ENCODE measurements at places on chromosomes 11 and 22.

GRCh38 chr11:93564895-93565294, 21.7 kb upstream of the SMCO4 start:
- no peak for DNase-seq

- no peak for DNase-seq
These were observed 786 bp downstream of the CAPN1 start for GRCh38 chr11:65182258-65183170.

- no peak for DNase-seq
These were observed 5.8 kb downstream of the LIF start for GRCh38 chr22:30240541-30241417.

DNA sequence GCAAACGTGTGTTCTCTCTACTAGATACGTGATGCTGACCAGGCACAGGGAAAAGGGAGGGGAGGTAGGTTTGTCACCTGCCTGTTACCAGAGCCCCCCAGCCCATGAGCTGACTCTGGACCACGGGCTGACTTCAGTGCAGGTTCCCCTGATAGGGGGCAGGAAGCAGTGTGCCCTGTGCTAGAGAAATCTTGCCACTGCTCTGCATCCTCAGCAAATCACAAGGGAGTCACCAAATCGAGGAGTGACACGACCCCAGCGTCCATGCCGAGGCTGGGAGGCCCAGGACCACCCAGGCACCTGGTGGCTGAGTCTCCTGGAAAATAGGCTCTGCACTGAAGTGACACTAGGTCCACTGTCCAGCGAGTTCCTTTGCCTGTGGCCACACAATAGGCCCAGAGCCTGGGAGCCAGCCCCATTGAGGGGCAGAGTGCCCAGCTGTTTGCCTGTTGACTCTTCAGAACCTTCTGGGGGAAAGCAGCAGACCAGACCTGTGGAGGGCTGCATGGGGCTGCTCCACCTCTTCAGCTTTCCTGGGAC, 99.3 kb downstream of the CTTN start:
- no peak for DNase-seq

DNA sequence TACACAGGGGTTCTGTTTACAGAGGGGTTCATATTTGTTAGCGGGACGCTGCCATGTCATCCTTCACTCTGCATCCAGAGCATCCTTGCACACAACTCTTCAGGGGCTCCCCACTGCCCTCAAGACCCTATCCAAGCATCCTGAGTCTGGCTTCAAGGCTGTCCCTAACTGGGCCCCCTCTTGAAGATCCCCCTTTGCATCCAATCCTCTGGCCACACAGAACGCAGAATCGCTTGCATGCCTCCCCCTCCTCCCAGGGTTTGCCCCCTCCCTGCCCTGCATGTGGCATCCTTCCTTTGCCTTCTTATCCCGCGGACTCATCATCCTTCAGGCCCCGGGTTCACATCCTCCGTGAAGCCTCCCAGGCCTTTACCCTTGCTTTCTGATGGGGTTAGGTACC, 18.6 kb downstream of the C1QTNF6 start:
- no peak for DNase-seq

DNA sequence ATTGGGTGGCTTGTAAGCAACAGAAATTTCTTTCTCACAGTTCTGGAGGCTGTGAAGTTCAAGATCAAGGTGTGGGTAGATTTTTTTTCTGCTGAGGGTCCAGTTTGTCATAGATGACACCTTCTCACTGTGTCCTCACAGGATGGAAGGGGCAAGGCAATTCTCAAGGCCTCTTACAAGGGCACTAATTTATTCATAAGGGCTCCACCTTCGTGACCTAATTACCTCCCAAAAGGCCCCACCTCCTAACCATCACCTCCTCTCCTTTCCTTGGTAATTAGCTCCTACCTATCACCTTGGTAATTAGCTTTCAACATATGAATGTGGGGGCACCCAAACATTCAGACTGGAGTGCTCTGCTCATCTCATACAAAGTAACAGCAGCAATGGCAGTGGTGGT, 92.3 kb upstream of the CD44 start:
- no peak for DNase-seq

GRCh38 chr11:6654281-6655019, 1.2 kb downstream of the DCHS1 start:
- DNase-seq: no peak

DNA sequence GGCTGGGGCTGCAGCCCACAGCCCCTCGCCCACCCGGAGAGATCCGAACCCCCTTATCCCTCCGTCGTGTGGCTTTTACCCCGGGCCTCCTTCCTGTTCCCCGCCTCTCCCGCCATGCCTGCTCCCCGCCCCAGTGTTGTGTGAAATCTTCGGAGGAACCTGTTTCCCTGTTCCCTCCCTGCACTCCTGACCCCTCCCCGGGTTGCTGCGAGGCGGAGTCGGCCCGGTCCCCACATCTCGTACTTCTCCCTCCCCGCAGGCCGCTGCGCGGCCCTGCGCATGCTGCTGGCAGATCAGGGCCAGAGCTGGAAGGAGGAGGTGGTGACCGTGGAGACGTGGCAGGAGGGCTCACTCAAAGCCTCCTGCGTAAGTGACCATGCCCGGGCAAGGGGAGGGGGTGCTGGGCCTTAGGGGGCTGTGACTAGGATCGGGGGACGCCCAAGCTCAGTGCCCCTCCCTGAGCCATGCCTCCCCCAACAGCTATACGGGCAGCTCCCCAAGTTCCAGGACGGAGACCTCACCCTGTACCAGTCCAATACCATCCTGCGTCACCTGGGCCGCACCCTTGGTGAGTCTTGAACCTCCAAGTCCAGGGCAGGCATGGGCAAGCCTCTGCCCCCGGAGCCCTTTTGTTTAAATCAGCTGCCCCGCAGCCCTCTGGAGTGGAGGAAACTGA, 731 bp downstream of the GSTP1 start:
- no peak for DNase-seq

GRCh38 chr11:18523084-18523483, 3.7 kb downstream of the TSG101 start:
- DNase-seq: no peak

DNA sequence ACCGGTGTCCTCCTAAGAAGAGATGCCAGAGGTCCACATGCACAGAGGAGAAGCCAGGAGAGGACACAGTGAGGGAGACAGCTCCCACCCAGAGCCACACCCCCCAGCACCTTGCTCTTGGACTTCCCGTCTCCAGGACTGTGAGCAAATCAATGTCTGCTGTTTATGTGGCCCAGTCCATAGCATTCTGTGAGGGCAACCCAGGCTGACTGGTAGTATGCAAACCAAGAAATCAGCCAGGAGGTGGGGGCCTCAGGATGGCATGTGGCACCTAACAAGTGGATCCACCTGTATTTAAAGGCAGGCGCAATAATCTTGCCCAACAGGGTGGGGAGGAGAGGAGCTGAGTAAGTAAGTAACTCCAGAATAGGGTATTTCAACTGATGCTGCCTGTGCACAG, 136.4 kb downstream of the BRD1 start:
- DNase-seq: no peak

- DNase-seq: no peak
These were observed 48.6 kb upstream of the PARVG start for GRCh38 chr22:44131989-44132685.

- no peak for DNase-seq
These were observed 279.3 kb upstream of the B3GAT1 start for GRCh38 chr11:134691295-134691873.

DNA sequence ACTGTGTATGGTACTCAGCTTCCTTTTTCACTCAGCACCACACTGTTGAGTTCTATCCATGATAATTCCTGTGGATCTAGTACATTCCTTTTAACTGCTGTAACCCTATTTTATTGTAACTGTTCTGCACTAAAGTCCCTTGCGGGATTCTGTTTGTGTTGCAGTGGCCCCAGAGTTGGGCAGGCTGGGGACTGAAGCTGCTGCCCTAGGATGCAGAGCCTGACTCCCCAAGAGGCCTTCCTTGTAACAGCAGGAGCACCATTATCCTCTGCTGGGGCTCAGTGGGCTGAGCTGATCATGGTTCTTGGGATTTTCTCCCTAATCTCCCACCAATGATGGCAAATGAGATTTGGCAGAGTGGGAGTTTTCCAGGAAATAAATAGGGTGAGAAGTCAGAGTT, 77.7 kb downstream of the CABIN1 start:
- DNase-seq: no peak

DNA sequence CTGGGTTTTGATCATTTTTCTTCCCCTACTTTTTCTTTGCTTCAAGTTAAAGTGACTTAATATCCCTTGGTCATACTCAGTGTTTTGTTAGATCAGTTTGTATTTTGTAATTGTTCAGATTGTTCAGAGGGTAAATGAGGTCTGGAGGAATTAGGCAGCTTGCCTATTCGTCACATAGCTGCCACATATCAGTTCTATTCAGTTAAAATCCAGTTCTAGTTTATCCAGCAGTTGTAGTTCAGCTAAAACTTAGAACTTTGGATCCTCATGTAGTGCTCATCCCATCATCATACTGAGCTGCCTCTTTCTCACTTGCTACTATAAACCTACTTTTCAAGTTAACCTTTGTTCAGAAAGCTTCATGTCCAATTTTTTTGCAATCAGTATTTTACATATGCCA, 47.1 kb upstream of the DEPDC7 start:
- DNase-seq: no peak

DNA sequence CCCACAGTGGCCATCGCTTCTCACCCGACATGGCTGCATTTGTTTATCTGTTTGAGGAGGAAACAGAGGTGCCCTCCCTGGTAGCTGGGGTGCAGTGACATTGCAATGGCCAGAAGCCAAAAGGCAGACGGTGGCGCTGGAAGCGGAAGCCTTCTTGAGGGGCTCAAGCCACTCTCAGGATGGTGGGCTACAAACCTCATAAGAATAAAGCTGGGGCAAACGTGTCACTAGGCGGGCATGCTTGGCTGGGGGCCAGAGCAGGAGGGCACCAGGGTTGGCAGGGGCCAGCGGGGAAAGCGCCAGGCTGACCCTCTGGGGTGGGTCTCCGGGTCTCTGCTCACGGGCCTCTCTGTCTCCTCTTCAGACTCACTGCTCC, 12.6 kb downstream of the TNNT3 start:
- no peak for DNase-seq

- no peak for DNase-seq
These were observed 7.1 kb upstream of the HMGXB4 start for GRCh38 chr22:35250156-35250555.
